ENCODE measurements at places on chromosomes 5 and 9. TPM values are rescaled to one million over a fixed set of nuclear protein-coding genes. Genes with fewer than 3 reads are reported as not detected.

Gene CDKN2B
- 27.5 TPM for total RNA-seq

DNA sequence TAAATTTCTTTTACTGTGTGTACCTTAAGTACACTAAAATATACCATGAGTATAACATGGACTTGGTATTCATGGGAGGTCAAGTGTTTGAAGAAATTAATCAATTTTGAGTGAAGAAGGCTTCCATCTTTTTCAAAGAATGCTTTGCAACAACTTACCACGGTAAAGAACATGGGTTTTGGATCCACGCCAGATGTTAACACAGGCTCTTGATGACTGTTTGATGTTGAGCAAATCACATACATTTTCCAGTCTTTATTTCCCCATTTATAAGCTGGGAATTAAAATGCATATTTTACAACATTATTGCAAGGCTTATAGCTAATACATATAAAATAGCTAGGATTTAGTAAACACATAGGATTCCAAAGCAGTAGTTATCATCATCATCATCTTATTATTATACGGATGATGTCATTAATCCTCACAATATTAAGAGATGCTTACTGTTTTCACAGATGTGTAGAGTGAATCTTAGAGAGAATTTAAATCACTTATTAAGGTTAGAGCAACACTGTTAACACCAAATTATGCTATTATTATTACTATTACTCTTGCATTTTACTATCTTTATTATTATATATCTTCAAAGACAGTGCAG lies 362.0 kb downstream of the PRELID2 start:
- peak; percentile 40 for DNase-seq

DNA sequence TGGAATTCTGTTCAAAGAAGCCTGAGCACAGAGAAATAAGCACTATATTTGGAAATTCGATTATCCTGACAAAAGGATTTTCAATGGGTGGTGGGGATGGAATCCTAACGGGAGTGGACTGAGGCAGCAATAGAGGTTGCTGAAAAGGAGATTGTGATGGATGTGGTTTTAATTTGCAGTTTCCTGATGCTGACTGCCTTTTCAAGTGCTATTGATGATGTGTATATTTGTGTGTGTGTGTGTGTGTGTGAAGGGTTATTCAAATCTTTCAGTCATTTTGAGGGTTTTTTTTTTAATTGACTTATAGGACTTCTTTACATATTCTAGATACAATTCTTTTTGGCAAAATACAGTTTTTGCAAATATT lies 614.5 kb downstream of the HINT1 start:
- no peak for DNase-seq

Gene QRFP
- total RNA-seq = not detected

- DNase-seq = no peak
Observed at GRCh38 chr5:76874088-76874581, 24.3 kb downstream of the S100Z start.

GRCh38 chr5:113056988-113057387 lies 80.4 kb downstream of the DCP2 start:
- DNase-seq = no peak

Gene GRIN1
- not detected for total RNA-seq

- DNase-seq = no peak
Observed at GRCh38 chr5:64838803-64839202, 70.1 kb downstream of the CWC27 start.

- DNase-seq = no peak
Observed at GRCh38 chr5:152374711-152375275, 30.3 kb downstream of the NMUR2 start.

- no peak for DNase-seq
Observed at GRCh38 chr9:73549991-73550390, 398.3 kb downstream of the ANXA1 start.

Gene SPINK7
- total RNA-seq = not detected
